ENCODE measurements at places on chromosomes 1 and 21.

DNA sequence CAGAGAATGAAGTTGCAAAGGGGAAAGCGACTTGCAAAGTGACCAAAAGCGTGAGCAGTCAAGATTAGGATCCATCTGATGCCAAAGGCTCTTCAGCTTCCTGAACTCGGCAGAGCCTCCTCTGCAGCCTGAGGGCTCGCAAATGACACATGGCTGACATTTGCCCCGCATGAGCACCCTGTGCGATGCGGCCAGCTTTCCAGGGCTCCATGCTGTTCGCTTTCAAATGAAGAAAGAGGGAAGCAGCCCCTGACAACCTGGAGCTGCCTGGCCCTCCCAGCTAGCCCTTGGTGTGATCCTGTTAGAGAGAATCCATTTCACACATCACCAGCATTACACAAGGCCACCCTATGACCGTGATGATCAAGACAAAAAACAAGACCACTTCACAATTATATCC lies 20.2 kb upstream of the FAM131C start:
- DNase-seq, result no peak

GRCh38 chr1:154869351-154870114 lies 548 bp downstream of the KCNN3 start:
- DNase-seq, result no peak

DNA sequence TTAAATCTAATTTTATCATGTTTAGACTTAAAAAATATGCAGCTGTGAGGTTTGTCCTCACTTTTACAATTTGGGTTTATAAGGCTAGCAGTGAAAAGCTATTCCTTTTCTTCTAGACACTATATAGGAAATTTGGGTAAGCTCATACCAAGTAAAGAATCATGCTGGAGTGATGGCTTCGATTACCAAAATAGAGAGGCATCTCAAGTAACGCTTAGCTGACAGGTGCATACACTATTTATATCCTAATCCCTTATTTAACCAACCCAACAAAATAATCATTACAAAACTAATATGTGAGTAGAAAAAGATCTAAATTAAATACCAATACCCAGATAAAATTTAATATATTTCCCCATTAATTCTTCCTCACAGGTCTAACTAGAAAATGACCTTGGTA lies 193.2 kb downstream of the LHX8 start:
- DNase-seq, result no peak

DNA sequence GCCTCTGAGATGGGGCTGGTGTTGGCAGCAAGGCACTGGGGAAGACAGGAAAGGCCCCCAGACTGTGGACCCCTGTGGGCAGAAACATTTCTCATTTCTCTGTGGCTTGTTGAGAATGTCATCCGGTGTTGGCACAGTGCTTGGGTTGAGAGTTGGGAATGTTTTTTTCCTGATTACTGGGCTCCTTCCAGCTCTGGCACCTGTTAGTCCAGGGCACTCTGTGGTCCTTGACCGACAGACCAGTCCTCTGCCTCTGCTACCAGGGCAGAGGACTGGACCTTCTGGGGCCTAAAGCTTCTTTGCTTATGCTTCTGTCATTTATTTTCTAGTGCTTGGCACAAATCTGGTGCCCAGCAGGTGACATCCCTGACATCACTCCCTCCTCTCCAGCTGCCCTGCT lies 4.8 kb upstream of the SPRR5 start:
- no peak for DNase-seq

DNA sequence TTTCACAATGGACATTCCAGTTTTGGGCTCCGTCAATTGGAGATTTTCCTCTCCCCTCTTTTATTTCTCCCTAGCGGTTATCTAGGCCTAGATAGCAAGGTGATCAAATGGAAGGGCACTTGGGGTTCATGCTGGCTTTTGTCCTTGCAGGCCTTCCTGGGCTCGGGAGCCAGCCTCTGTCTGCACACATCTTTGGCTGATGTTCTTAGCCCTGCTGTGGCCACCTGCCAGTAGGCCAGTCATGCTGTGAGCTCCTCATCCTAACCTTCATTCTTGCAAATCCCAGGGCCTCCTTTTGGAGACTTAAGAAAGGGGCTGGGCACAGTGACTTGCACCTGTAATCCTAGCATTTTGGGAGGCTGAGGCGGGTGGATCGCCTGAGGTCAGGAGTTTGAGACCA lies 13.5 kb downstream of the TIE1 start:
- no peak for DNase-seq

DNA sequence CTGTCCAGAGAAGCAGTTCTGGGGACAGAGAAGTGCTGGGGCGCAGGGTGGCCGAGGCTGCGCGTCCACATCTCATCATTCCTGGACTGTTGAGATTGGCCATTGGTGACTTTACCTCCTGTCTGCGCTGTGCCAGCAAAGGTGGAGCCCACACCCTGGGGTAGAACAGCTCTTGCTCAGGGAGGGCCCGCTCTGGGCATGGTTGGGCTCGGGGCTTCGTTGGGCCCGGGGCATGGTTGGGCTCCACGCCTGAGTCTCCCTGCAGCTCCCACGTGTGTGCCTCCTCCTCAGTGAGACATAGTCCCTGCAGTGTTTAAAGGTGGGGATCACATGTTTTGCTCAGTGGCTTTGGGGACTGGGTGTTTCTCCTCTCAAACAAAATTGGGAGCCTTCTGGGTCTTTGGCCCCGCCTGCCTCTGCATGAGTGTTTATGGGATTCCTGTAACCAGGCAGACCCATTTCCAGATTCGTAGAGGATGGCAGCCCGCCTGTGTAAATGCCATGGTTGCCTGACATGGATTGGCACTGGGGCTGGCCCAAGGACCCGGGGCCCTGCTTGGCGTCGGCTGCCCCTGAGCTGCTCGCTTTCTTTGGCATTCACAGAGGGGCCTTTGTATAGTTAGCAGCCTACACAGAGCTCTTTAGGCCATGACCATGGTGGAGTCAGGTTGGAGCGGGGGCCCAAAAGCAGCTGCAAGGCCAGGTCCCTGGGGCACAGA lies 104.6 kb downstream of the TLR5 start:
- DNase-seq, result no peak

DNA sequence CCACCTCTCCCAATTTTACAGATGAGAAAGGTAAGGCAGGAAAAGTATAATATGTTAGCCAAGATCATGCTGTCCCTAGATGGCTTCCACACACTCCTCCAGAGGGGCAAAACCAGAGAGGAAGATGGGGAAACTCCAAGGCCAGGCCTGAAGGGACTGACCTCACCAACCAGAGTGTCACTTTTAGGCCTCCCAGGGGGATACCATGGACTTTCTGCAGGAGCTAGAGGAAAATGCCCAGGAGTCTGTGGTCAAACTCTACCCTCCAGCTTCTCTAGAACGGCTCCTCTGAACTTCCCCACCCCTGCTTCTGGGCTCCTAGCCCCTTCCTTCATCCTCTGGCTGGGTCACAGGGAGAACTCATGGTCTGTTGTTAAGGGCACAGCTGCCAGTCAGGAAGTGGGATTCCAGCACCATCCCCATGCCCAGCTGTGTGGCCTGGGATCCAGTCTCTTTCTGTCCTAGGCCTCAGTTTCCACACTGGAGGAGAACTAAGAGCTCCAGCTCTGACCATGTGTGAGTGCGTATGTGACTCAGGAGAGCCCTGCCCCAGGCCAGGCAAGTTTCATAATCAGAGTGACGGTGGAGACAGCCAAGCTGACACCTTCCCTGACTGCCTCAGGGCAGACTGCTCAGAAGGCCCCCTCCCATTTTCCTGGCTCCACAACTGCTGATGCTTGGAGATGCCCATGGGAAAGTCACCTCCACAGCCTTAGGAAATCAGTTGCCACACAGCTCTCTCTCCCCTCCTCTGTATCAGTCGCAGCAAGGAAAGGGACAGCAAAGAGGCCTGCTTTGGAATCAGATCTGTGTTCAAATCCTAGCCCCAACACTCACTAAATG lies 1.9 kb downstream of the IGSF8 start:
- DNase-seq, result no peak

DNA sequence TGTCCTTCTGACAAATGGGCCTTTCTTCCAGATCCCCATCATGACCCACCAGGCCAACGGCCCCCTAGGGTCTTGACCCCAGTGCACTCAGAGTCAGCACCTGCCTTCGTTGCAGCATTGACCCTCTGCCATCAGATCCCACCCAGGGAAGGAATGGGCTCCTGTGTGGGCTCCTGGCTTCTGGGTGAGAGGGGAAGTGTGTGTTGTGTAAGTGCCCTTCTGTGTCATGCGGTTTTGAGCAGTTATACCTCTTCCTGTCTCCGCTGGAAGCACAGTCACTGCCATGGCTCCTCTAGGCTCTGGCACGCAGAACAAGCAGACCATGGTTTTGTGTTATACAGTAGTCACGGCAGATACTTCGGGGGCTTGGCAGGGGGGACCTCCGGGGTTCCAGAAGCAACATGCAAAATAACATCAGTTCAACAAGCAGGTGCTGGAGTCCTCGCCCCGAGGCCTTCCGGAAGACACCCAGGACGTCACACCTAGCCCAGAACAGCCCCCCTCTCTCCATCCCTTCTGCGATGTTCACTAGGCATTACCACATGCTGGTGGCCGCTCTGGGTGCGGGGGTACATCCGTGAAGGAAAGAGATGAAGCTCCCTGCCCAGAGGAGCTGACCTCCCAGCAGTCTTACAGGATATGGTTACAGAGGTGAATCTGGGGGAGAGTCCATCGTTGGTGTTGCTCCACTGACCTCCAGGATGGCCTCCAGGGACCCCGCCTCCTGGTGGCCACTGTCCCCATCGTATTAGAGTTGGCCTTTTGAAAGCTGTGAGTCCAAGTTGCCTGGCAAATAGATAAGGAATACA lies 17.4 kb upstream of the KCNAB2 start:
- peak; percentile 84 for DNase-seq

DNA sequence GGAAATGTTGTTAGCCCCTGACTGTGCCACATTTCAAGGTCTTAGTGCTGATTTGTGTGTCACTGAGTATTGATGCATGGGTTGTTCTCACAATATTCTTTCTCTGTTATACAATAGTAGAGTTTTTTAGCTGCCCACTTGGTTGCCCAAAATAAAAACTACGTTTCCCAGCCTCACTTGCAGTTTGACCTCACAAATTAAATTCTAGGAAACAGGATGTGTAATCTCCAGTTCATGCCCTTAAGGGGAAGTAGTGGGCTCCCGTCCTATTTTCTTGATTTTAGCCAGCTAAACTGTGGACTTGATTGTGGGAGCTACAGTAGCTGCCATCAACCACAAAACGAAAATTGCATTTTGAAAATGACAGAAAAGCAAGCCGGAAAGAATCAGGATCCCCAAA lies 27.3 kb upstream of the LAMC1 start:
- DNase-seq, result no peak

DNA sequence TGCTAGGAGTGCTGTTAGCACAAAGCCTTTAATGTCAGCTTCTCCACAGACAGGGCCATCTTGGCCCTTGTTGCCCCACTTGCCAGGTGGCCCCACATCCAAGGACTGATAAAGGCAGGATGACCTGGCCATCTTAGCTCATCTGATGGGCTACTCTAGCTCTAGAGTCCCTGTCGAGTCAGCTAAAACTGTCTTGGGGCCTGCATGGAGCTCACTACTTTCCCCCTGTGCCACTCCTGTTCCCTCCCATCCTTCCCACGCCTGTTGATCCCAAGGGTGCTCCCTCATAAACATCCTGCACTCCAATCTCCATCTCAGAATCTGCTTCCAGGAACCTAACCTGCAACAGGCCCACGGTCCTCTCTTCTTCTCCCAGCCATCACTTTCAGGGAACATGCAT lies 652 bp upstream of the GPX7 start:
- no peak for DNase-seq

DNA sequence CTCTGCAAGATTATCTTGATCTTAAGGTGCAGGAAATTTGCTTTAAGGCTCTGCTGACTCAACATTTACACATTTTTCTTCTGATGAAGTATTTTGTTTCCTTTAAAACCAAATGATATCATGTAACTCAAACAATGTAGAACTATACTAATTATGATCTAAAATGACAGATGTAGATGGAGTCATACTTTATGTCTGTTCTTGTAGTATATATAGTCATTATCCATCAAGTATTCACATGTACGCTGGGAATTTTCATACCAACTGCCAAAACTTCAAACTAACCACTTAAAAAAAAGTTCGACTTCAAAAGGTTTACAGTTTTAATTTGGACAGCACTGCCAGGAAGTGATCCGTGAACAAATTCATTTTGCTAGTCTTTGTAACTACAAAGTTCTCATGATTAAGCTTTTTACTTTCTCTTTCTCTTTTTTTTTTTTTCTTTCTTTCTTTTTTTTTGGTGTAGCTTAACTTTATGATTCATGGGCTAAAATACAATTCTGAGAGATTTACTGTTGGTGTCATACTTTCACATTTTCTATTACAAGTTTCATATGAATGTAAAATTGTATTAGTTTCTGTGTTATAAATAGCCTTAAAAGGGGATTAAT lies 509.0 kb upstream of the CXADR start:
- no peak for DNase-seq

- peak; percentile 66 for DNase-seq
Observed at GRCh38 chr1:8182034-8182761, 135.7 kb upstream of the SLC45A1 start.

DNA sequence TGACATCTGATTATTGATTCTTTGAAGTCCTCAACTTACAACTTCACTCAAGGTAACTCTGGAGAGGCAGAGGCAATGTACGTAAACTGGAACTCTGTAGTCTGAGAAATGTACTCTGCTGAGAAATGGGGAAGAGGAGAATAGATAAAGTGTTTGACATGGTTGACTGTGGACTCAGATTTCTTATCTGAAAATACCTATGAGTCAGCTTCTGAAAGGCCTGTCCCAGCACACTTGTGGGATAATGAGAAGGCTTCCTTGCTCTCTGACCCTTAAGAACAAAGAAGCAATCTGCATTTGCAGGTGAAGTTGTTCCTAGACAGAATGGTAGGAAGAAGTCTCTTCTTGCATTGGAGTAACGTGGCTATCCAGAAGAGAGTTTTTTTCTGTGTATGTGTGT lies 1573.5 kb downstream of the BRINP3 start:
- DNase-seq, result no peak

DNA sequence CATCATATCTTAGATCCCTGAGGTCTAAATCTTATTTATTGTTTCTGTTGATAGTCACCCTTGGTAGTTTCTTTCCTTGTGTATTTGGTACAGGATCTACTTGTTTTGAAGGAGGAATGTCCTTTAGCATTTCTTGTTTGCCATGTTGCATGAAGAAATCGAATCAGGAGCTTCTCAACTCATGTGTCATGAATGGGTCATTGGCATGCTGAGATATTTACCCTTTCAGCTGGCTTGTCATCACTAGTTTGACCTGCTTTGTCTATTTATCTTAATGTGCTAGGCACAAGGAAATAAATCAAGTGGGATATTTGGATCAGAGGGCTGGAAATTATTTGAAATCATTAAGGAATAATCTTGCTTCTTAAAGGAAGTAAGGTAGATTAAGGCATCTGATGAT lies 23.8 kb downstream of the THEM4 start:
- DNase-seq, result no peak

DNA sequence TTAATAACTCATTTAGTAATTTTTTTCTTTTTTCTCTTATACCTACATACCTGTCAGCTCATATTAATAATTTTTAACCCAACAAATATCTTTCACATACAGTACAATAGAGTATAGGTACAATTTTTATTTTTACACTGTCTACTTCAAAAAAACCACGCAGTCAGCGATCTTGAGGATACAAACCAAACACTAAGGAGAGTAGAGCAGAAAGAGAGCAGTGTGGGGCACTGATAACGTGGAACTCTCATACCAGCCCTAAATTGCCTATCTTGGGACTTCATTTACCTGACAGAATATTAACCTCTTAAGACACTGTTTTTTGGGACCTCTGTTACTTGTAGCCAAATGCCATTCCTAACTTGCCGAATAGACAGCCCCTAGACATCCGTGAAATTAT lies 5.5 kb downstream of the TRMT1L start:
- DNase-seq, result no peak

- no peak for DNase-seq
Observed at GRCh38 chr1:26290122-26290881, 10.4 kb downstream of the SH3BGRL3 start.

Data from activated effector memory CD4-positive, alpha-beta T cell treated with anti-CD3 and anti-CD28 coated beads, Interleukin-2, amount 50 U/mL, for 16 hours (primary cell).